ENCODE measurements at places on chromosomes 11 and 22.

DNA sequence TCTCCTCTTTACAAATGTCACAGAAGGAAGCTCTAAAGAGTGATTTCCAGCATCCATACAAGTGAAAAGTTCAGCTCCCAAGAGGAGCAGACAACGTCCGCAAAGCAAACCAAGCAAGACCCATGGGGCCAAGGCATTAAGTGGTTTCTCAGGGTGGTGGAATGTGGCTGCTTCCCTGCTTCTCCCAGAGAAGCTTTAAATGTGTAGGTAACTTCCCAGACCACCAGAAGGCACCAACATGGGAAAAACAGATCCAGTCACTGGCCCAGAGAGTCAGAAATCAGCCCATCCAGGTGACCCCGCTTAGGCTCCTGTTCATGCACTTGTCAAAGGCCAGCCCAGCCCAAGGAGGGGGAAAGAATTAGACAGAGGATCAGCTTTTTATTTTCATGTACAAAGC lies 13.3 kb upstream of the PHF21A start:
- DNase-seq = no peak

DNA sequence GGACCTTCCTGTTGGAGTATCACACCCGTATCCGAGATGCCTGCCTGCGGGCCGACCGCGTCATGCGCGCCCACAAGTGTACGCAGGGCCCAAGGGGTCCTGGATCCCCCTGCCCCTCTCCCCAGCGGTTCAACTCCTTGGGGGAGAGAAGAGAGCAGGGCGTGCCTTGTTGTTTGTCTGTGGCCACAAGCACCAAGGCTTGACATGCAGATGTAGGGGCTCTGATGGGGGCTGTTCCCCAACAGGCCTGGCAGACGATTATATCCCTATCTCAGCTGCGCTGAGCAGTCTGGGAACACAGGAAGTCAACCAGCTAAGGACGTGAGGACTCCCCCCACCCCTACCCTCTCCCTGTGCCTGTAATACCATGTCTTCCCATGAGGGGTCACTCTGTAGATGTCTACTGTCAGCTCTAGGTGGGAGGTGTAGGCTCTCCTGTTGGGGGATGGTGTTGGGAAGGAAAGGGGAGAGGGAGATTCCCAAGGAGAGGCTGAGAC lies 6.8 kb downstream of the CFL1 start:
- DNase-seq = no peak

GRCh38 chr11:23536907-23537306 lies 676.6 kb upstream of the CCDC179 start:
- DNase-seq = no peak

GRCh38 chr11:61737636-61738386 lies 14.6 kb upstream of the MYRF start:
- no peak for DNase-seq

GRCh38 chr11:67027943-67028542 lies 5.1 kb downstream of the SYT12 start:
- no peak for DNase-seq

DNA sequence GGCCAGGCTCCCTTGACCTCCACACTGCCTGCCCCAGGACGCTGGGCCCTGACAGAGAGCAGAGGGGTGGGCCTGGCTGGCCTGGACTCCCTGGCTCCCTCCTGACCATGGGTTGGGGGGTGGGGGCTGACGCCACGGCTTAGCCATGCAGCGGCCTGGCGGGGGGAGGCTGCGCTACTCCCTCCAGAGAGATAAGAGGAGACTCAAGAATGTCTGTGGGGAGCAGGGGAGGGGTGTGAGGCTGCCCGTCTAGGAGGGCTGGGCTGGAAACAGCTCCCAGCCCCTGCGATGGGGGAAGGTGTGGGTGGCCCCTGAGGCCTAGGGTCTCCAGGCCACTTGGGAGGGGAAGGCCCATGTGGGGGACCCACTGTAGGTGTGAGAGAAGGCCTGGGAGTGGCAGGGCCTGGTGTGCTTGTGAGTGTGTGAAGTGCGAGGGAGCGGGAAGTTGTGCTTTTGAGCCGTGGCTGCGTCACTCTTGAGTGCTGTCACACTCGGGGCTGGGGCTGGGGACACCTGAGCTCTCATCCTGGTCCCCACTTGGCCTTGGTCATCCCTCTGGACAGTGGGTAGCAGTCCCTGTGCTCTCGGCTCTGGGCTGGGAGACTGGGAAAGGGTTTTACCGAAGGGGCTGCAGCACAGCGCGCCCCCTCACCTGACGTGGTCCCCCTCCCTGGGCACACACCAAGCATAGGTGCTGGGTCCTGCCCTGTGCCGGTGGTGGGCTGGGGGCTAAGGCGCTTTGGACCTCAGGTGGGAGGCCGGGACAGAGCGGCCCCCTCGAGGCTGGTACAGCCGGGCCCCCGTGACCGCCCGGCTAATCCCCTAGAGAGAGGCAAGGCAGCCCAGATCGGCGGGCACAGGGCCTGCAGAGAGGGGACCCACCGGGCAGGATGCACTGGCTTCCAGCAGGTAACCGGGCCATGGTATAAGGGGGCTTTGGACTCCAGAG lies 2.4 kb downstream of the MYRF start:
- no peak for DNase-seq

GRCh38 chr11:79413268-79413667 lies 27.6 kb downstream of the TENM4 start:
- no peak for DNase-seq

- no peak for DNase-seq
These were observed 44.9 kb downstream of the ARHGAP8 start for GRCh38 chr22:44797181-44797725.

GRCh38 chr11:62854013-62854824 lies 14.8 kb upstream of the WDR74 start:
- DNase-seq = no peak

- no peak for DNase-seq
These were observed 46.4 kb upstream of the HEPHL1 start for GRCh38 chr11:93974759-93975158.

GRCh38 chr22:26170795-26171580 lies 1.7 kb downstream of the SEZ6L start:
- DNase-seq = no peak

- no peak for DNase-seq
These were observed 26.2 kb downstream of the LARGE1 start for GRCh38 chr22:33894036-33894435.

GRCh38 chr11:134466156-134466555 lies 54.1 kb upstream of the B3GAT1 start:
- DNase-seq = no peak

DNA sequence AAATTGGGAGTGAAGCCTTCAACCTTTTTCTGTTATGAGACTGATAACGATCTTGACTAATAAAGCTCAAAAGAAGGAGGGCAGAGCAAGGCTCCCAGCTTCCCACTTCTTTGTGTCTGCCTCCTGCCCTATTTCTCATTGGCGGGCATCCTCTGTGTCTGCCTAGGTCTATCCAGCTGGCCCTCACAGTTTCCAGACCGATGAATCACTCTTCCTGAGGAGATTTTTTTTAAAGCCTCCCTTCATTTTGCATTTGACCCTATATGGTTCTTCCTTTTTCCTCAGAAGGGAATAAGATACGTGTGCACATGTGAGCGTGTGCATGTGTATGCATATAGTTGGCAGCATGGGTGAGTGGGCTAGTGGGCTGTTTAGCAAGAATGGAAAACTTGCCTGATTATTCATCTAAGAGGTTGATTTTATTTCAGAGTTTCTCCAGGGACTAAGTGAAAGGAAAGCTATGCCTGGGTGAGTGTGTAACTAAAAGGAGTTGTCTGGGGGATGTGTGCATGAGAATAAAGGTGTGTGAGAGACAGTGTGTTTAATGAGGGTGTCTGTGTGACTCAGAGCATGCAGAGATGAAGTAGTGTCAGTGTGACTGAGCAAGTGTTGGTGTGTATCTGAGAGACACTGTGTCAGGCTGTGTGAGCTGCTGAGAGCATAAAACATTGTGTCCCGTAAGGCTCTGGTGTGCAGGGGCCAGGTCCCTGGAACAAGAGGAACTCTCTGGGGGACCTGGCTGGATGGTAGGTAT lies 12.2 kb downstream of the PHLDB1 start:
- no peak for DNase-seq

GRCh38 chr11:6332066-6332465 lies 11.8 kb upstream of the CAVIN3 start:
- DNase-seq = no peak

- DNase-seq = no peak
These were observed 212.8 kb downstream of the TENM4 start for GRCh38 chr11:79227767-79228755.

- DNase-seq = no peak
These were observed 1.4 kb upstream of the C22orf39 start for GRCh38 chr22:19448739-19449421.

- DNase-seq = peak; percentile 90
These were observed 2.2 kb downstream of the APOA1 start for GRCh38 chr11:116835042-116835772.

- DNase-seq = no peak
These were observed 249.1 kb downstream of the CTTN start for GRCh38 chr11:70647188-70648166.

DNA sequence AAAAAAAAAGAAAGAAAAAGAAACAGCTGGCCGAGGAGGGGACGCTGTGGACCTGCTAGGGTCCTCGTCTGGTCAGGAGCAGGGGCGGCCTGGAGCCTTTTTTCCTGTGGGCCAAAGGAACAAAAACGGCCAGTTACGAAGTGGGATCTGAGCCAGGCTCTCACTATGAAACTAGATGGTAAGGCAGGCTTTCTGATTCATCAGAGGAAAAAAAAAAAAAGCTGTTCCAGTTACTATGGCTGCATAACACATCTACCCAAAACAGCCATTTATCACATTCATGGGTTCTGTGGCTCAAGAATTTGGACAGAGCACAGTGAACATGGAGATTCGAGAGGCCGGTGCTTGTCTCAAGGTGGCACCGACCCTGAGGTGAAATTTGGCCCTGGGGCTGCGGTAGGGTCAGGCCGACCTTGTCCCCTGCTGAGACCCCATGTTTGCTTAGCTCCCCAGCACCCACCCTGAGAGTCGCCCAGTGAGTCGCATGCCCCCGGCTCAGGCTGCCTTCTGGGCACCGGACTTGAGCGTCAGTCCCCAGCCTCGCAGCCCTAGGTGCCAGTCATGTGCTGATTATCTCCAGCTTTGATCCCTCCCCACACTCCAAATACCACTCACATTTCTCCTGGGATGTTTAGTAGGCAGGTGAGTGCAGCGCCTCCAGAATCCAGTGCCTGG lies 34.2 kb downstream of the MRGPRD start:
- DNase-seq = no peak

DNA sequence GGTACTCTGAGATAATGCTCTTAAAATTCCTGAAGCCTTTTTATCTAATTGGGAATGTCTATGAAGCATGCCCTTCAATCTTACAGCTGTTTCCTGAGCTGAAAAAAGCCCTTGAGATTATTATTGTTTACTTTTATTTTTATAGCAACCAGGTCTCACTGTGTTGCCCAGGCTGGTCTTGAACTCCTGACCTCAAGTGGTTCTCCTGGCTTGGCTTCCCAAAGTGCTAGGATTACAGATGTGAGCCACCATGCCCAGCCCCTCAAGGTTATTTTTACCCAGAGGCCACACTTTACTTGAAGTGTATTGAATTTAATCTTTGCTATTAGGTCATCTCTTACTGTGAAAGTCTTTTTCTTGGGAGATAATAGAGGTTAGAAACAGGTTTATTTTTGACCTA lies 7.0 kb upstream of the SWAP70 start:
- DNase-seq = no peak

DNA sequence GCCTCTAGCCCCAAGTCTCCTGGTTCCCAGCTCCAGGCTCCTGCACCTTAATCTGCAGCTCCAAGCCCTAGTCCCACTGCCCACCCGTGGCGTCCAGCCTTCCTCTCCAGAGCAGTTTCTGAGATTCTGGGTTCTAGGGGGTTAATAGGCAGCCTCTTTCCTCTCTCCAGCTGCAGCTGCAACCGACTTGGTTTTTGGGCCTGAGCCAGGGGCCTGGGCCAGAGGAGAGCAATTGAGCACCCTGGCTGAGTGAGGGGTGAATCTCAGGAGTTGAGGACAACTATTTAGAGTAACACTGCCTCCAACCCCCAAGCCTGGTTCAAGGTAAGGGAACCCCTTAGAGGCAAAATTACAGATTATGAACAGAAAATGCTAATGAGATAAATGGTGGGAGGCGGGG lies 9.0 kb upstream of the CHRM1 start:
- DNase-seq = no peak

GRCh38 chr22:44023404-44024287 lies 456 bp upstream of the PARVB start:
- peak; percentile 19 for DNase-seq

All from GF-D8 (cell line).